ENCODE measurements at places on chromosomes 12 and 14.

- DNase-seq: no peak
Measured at GRCh38 chr12:89477633-89478279, 46.8 kb downstream of the GALNT4 start.

GRCh38 chr12:62127516-62127915, 132.7 kb upstream of the USP15 start:
- no peak for DNase-seq

DNA sequence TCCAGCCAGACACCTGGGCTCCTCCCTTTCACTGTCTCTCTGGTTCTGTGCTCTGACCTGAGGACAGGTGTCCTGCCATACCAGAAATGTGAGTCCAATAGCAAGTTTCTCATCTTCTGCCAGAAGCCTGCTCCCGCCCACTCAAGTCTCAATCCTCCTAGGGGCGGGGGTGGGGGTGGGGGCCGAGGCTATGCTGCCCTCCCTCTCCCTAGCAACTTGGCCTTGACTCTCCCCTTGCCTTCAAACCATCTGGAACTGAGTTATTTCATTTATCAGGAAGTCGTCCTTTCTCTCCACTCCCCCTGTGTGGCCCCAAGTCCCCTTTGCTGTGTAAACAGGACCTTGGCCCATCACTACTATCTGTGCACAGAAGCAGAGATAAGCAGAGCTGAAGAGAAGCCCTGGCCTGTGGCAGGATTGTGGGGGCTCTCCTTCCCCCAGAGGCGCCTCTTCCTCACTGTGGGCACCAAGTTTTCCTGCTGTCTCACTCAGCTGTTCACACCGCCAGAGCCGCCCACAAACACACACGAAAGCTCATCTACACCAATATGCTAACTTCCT, 117.1 kb downstream of the DPF3 start:
- DNase-seq: no peak

DNA sequence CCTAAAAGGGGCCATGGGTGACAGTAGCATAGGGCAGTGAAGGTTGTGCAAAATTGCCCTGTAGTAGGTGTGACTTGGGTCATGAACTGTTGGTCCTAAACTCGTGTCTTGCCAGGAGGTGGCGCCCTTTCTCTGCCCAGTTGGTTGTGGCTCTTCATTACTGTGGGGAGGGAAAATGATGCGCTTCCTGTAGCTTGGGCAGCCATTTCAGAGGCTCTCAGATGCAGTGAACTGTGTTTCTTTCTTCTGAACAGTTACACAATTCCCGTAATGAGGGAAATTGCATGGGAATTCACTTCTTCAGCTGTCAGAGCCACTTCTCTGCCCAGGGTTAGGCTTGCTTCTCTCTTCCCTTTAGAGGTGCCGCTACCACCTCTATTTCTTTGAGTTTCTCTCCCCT, 148.1 kb upstream of the NRXN3 start:
- peak; percentile 80 for DNase-seq

GRCh38 chr12:12891881-12892355, 556 bp downstream of the GPRC5A start:
- no peak for DNase-seq

DNA sequence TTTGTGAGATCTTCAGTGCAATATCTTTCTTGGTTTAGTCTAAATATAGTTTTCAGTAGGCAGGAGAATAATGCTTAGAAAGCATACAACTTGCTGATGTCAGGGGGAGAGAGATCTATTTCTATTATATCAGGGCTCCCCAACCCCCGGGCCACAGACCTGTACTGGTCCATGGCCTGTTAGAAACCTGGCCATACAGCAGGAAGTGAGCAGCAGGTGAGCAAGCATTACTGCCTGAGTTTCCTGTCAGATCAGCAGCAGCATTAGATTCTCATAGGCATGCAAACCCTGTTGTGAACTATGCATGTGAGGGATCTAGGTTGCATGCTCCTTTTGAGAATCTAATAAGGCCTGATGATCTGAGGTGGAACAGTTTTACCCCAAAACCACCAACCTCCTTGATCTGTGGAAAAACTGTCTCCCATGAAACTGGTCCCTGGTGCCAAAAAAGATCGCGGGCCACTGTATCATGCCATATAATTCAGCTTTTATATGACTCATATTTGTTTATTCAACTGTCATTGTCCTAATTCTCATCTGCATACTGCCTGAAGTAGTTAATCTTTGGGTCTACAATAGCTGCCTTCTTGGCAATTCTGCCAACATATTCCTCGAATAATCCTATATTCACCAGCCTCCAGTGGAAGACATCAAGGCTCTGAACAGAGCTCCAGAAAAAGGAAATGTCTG, 163.6 kb upstream of the DYRK2 start:
- no peak for DNase-seq

DNA sequence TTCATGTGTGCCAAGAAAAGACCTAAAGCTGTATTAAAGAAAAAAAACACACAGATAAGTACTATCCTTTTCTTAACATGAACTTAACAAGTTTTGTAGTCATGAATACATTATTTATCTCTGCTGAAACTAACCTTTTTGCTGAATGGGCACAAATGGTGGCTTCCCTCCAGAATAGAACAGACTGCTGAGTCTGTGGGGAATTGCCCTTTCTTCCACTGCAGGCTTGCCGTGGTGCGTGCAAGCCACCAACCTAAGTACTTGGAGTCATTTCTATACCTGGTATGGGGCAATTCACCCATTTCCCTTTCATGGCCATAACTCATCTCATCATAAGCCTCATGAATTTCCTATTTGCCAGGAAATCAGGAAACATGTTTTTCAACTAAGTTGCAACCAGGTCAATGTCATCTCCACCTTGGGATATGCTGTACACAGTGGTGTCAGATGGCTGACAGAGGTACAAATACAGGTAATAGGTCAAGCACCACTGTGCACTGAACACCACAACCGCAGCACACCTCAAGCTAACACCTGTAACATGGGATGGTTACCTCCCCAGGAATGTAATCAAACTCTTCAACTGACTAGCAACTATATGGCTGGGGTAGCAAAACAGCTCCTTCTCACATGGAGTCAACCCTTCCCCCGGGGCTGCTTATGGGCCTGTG, 49.9 kb downstream of the CATSPERB start:
- no peak for DNase-seq

DNA sequence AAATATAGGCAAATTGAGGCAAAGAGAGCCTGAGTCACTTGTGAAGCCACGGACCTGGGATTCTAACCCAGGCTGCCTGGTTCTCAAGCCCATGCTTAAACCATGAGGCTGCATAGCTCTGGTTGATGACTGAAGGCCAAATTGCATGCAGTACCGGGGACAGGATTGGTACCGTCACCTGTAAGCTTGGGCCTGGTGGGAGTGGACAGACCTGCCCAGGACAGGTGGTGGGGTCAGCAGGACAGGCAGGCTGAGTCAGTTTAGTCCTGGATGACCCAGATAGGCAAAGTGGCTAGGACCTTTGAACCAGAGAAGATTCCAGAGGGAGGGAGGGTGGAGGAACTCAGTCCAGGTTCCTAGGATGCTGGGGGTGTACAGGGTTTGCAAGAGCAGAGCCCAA, 25.8 kb downstream of the RIN3 start:
- DNase-seq: no peak

GRCh38 chr14:24086193-24086955, 7.7 kb upstream of the PCK2 start:
- no peak for DNase-seq

GRCh38 chr12:123989753-123990152, 16.7 kb downstream of the ZNF664 start:
- no peak for DNase-seq

DNA sequence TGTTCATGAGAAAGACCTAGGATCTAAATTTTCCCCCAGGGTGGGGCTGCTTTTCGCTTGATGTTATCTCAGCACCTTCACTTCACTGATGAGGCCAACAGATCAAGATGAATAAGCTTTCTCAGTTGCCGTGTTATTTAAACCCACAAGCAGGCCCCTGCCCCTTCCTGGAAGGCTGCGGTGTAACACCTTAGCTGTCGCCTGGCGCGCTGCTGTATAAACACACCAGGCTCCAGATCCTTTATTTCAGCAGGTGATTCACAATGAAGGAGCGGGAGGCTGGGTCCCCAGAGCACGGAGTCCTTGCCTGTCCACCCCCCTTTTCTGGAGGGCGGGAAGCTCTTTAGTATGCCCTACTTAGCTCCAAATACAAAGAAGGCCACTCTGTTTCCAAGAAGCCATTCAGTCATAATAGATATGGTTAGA, 515.4 kb downstream of the FUT8 start:
- DNase-seq: no peak

- no peak for DNase-seq
Measured at GRCh38 chr14:100867631-100868315, 35.7 kb downstream of the RTL1 start.

- DNase-seq: no peak
Measured at GRCh38 chr12:67391034-67391433, 121.9 kb downstream of the CAND1 start.

- no peak for DNase-seq
Measured at GRCh38 chr14:105273062-105273461, 24.7 kb downstream of the BTBD6 start.

DNA sequence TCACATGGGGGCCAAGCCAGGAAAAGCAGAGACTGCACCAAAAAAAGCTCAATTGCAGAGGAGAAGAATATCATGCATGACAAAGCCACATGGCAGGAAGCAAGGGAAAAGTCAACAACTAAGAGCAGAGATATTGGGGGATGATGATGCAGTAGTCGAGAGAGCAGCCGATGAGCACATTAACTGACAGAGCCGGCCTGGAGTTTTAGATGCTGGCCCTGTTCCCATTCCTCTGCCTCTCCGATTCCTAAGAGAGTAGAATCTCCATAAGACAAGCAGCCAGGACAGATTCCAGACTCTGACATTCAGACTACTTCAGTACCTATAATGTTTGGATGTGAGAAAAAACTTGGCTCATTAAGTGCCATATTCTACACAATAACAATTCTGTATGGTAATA, 155.9 kb downstream of the KCNH5 start:
- DNase-seq: no peak

DNA sequence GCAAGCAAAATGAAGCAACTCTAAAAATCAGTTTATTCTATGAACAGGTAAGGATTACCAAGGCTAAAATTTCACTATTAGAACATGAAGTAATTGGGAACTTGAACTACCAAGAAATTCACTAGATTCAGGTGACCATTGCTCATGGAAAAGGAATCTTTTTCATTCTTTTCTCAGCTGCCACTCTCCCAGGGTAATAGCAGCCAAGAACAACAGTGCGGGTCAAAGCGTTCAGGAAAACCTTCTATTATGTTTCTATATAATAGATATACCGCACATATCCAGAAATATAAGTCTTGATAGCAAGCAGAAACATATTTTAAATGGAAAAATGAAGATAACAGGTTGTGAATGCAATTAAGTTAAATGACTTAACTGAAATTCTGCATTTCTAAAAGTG, 125.6 kb downstream of the NELL2 start:
- DNase-seq: no peak

GRCh38 chr12:116430911-116431565, 128.1 kb upstream of the MAP1LC3B2 start:
- DNase-seq: no peak
